ENCODE measurements at places on chromosomes 6 and 20.

DNA sequence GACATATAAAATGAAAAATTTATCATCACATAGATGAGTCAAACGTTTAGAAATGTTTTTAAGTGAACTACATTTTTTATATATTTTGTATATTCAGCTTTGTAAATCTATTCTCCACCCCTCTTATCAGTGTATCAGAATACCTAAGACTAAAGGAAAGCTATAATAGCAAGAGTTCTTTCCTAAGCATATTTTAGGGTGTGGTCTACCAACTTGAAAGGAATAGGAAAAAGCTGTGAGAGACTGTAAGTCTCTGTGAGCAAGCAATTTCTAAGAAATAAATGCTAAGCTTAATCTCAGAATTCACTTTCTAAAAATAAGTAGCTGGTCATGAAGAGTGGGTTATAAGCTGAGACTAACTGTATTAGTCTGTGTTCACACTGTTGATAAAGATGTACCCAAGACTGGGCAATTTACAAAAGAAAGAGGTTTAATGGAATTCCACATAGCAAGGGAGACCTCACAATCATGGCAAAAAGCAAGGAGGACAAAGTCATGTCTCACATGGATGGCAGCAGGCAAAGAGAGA is 175.4 kb upstream of the PREP start:
- DNase-seq: no peak

DNA sequence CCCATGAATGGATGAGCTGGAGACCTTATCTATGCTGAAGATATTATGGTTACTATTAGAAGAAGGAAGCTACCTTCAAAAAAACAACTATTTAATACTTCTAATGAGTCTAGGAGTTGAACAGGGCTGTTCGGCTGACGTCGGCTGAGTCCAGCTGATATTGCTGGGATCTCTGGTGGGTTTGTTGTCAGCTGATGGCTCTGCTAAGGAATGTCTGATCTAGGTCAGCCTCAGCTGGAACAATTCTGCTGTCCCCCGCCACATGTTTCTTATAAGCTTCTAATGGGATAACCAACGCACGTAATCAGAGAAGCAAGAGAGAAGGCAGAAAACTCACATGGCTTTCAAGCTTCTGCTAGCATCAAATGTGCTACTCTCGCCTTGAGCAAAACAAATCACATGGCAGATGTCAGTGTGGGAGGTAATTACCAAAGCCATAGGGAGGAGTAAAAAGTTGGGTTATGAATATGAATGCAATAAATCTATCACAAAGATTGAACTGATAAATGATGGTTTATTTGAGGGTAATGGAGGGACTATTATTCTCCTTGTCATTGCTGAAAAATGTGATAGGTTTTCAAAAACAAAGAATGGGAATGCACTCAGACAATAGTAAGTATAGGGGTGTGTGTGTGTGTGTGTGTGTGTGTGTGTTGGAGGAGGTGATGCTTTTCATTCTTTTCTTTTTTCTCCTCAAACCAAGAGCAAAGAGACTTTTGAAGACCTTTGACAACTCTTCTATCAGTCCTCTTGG is 71.5 kb downstream of the BTBD3 start:
- no peak for DNase-seq

DNA sequence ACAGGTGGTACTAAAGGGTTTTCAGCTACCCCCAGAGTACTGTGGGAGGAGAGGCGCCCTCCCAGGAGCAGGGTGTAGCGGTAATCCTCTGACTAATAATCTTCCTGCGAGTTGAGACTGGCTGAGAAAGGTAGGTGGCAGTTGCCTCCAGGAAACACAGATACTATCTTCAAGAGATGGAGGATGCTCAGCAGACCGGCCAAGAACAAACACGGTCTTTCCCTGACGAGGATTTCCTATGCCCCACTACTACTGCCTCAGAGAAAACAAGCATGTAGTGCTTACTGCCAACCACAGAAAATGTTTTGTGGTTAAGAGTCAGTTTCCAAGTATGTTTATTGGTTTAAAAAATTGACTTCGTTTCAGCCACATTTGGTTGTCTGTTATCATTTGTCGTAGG is 26.8 kb downstream of the C6orf89 start:
- peak; percentile 85 for DNase-seq

DNA sequence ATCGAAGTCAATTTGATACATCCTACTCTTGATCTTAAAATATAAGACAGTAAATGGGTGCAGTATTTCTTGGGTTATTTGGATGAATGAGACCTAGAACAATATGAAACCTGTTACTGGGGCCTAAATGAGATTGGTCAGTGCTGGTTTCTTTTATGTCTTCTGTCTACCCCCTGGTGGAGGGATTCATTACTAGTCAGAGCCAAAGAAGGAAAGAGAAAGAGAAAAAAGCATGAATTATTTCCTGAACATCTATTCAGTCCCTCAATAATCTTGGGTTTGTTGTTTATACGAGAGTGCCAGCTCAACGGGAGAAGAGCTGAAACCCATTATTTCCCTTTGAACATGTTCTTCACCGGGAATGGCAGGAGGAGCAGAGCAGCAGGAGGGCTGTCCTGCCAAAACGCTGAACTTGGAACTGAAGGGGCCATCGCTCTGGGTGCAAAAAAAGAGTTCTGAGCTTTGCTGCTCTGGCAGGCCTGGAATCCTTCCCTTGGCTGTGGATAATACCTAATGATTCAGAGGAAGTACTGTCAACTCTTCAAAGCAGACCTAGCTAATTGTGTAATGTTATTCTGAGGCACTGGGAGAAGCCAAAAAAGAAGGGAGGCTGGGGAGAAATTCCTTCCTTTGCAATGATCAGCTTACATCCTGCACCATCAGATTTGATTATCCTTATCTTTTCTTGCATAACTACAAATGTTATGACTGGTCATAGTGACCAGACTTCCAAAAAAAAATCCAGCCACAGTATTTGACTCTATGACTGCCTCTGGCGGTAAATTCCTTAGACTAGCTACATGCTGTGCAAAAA is 72.0 kb downstream of the BLOC1S5 start:
- peak; percentile 69 for DNase-seq

DNA sequence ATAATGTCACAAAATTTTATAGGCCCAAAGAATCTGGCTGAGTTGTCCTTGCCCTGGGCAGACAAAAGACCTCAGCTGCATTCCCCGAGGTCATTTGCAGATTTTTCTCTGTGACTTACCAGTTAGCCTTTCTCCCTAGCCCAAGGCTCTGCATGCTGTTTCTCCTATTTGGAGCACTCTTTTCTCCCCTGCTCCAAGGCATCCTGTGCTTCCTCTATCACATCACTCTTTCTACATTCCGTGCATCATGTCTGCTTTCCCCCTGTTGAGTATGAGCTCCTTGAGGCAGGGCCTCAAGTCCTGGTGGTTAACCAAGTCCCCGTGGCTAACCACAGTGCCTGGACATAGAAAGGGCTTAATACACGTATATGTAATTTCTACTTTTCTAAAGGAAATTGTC is 593 bp upstream of the GSTA3 start:
- peak; percentile 32 for DNase-seq

DNA sequence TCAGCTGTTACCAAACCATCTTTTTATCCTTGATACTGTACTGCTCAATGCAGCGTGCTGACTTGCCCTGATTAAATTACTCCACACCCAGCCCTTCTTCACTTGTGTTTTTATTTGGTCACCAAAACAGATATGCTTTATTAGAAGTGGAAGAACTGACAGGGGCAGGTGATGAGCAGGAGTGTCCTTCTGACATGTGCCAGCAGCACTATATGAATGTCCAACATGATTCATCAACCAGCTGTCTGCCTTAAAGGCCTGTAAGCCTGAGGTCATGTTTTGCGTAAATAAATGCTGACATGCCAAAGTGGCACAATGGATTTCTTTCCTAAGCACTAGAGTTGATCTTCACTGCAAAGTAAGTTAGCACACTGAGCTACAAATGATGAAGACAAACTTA is 15.4 kb downstream of the POPDC3 start:
- peak; percentile 22 for DNase-seq

- peak; percentile 88 for DNase-seq
These were observed 234.9 kb downstream of the BCKDHB start for GRCh38 chr6:80341330-80341729.

- DNase-seq: no peak
These were observed 669 bp upstream of the TMEM30A start for GRCh38 chr6:75285283-75285639.

- no peak for DNase-seq
These were observed 20.3 kb downstream of the SOX4 start for GRCh38 chr6:21613809-21614208.

- DNase-seq: no peak
These were observed 436.8 kb downstream of the PREX1 start for GRCh38 chr20:48390981-48391380.

GRCh38 chr6:166614589-166614988 is 12.5 kb downstream of the RPS6KA2 start:
- no peak for DNase-seq

- DNase-seq: no peak
These were observed 271.9 kb upstream of the OPRM1 start for GRCh38 chr6:153767127-153767526.

DNA sequence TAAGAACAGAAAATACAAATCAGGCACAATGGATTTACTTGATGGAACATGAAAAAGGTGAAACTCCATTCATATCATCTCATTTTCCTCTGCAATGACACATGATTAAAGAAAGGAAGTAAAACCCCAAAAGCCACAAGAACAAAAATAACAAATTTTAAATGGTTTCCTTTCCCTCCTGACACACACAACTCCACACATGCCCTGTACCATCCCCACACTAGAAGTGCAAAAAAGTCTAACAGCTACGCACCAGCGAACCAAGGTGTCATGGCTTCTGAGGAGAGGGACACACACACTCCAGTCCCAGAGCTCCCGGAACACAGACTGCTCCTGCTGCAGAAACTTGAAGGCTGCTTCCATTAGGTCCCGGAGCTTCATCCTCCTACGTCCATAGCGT is 25.3 kb downstream of the MDN1 start:
- no peak for DNase-seq

GRCh38 chr20:63536241-63536977 is 767 bp downstream of the PTK6 start:
- DNase-seq: peak; percentile 45

- peak; percentile 41 for DNase-seq
These were observed 2.8 kb downstream of the SOX4 start for GRCh38 chr6:21596145-21596948.

DNA sequence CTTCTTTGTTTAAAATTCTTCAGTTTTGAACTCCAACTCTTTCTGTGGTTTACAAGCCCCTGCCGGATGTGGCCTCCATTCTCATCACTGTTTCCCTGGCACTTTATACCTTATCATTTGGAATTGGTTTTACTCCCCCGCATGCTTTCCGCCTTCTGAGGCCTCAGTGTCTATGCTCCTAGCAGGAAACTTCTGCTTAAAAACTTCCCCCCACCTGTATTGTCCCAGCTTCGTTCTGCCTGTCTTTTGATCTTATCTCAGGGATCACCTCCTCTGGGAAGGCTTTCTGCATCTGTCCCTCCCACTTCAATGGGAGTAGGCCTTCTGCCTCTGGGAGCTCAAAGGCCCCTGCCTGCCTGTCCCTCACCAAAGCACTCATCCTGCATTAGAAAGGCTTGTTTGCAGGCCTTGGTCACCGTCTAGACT is 3.4 kb upstream of the ANGPT4 start:
- no peak for DNase-seq
